ENCODE measurements at places on chromosomes 3 and 15.

- no peaks in the 10 kb centered on the region for H3K36me3 ChIP-seq
- no peak overlapping the region for H3K27ac ChIP-seq
- no peak for DNase-seq
- H3K4me3 ChIP-seq: no peak overlapping the region
- no peaks in the 10 kb centered on the region for H3K4me1 ChIP-seq
These were observed 53.4 kb downstream of the FILIP1L start for GRCh38 chr3:100060685-100061484.

DNA sequence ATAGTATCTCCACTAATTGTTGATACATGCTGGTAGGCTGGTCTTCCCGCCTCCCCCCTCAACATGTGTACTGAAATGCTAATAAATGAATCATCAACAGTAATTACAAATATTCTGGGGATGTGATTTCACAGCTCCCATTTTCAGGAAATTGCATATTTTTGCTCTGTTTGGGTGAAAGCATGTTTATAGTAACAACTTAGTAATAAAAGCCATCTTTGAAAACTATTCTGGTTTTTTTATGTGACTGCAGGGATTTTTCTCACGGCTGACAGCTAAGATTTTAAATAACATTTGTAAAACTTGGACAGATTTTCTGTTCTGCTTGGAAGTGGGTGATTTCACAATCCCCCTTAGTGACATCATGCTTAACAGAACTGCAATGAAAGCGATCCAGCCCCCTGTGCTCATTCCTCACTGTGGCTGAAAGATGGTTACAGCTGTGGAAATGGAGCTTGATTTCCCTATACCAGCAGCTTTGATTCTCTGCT is 25.6 kb upstream of the FAM174B start:
- peak; percentile 91 for DNase-seq
- H3K27me3 ChIP-seq: no peaks in the 10 kb centered on the region
- H3K4me1 ChIP-seq: no peaks in the 10 kb centered on the region
- H3K4me3 ChIP-seq: no peak overlapping the region
- H3K36me3 ChIP-seq: no peaks in the 10 kb centered on the region

DNA sequence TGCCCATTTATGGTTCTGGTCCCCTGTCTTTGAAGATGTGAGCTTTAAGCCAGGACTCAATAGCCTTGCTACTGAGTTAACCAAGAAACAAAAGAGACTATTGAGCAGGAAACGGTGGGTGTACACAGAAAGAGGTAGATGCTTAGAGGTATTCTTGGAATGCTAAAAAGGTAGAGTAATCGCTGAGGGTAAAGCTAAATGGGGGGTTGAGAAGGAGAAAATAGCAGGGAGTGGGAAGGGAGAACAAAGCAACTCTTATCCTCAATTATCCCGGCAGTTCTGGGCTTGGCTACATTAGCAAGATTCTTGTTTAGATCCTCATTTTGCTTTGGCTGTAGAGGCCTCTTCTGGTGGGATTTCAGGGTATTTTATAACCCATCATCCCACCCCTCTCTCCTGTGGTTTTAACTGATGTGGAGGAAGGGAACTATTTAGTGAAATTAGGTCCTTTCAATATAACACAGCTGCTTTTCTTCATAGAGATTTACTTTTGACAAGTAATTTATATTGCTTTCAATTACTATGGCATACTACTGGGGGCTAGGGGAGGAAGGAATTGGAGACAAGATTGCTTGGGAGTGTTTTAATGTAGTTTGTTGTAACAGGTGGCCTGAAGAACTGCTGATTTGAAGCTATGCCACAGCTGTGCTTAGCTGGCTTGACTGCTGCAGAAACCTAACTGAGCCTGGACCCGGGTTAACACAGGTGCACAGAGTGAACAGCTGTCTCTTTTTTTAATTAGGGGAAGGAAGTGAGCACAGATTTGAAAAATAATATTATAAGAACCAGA is 234.3 kb upstream of the CCDC54 start:
- no peaks in the 10 kb centered on the region for H3K27me3 ChIP-seq
- no peaks in the 10 kb centered on the region for H3K36me3 ChIP-seq
- no peak overlapping the region for H3K4me3 ChIP-seq
- no peak overlapping the region for H3K27ac ChIP-seq

- no peaks in the 10 kb centered on the region for H3K27me3 ChIP-seq
- no peak overlapping the region for H3K27ac ChIP-seq
- H3K4me3 ChIP-seq: no peak overlapping the region
- no peaks in the 10 kb centered on the region for H3K4me1 ChIP-seq
These were observed 114.8 kb downstream of the WDR72 start for GRCh38 chr15:53644660-53645059.

- no peak overlapping the region for H3K27ac ChIP-seq
- H3K36me3 ChIP-seq: no peaks in the 10 kb centered on the region
- H3K4me3 ChIP-seq: no peak overlapping the region
- H3K27me3 ChIP-seq: peaks cover 13% of the 10 kb centered on the region
- no peak for DNase-seq
These were observed 55.8 kb downstream of the DAPK2 start for GRCh38 chr15:63990454-63990853.

DNA sequence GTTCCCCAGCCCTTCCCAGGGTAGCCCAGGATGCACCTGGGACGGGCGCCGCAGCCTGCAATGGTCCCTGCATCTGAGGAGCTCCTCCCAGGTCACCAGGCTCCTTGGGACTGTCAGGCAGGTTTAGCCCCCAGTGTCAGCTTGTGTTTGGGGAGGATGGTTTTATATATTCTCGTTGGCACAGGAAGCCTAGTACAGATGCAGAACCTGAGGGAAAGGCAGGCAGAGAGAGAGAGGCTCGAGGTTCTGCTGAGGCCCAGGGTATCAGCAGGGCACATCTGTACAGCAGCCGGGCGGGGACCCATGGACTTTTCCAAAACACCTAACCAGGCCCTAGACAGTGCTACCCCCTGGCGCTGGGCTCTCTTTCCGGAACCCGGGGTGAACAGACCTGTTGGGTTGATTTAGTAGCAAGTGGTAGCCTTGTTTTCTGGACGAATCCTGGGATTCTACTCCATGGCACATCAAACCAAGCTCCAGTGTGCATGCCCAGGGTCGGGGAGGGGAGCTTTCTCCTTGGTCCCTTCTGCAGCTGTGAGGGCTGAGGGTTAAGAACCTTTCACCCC is 8.6 kb downstream of the PAK6 start:
- peaks cover 17% of the 10 kb centered on the region for H3K4me1 ChIP-seq
- H3K27ac ChIP-seq: no peak overlapping the region
- H3K27me3 ChIP-seq: no peaks in the 10 kb centered on the region
- DNase-seq: no peak
- H3K36me3 ChIP-seq: no peaks in the 10 kb centered on the region

- H3K27me3 ChIP-seq: no peaks in the 10 kb centered on the region
- no peaks in the 10 kb centered on the region for H3K36me3 ChIP-seq
- H3K4me3 ChIP-seq: peak overlapping the region; percentile 16
- no peak for DNase-seq
These were observed 40.7 kb downstream of the RAB6B start for GRCh38 chr3:133855002-133855370.

DNA sequence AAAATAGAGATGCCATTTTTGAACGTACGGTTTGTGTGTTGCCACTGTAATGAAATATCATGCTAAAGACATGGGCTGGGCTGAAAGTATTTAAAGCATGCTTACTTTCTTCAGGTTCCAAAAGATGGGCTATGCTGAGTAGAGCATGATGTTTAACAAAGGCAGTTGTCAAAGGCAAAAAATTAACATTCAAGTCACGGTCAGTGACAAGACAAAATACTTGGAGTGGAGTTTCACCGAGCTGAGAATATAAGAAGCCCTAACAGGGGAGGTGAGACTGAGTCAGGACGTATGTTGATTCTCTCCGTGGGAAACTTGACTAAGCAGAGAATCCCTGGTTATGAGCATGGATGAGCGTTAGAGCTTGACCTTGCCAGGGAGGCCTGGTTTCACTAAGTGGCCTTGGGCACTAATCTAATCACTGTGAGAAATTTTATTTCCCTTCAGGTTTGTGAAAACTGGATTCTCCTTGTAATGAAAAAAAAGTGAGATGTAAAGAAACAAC is 218.2 kb upstream of the ADAMTS9 start:
- no peaks in the 10 kb centered on the region for H3K36me3 ChIP-seq
- no peak for DNase-seq
- no peak overlapping the region for H3K27ac ChIP-seq

- H3K36me3 ChIP-seq: peaks cover 5% of the 10 kb centered on the region
- H3K27ac ChIP-seq: peak overlapping the region; percentile 18
- H3K4me1 ChIP-seq: peaks cover 4% of the 10 kb centered on the region
These were observed 6.6 kb downstream of the TIPARP start for GRCh38 chr3:156681002-156681401.

DNA sequence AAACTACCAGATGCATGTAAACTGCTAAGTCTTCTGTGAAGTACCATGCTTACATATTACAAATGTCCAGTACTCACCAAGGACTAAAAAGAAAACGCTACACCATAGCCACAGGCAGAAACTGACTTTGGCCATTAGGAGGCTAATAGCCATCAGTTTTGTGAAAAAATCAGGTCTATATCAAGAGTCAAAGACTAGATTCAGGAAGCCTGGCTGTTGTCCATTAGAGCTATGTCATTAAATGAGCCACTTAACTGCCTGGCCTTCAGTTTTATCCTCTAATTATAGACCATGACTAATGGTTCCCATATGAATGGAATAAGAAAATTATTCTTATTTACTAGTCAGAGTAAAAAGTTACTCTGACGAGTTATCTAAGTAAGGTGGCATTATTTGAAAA is 144.1 kb downstream of the VPS13C start:
- H3K36me3 ChIP-seq: peaks cover 76% of the 10 kb centered on the region
- no peak overlapping the region for H3K4me3 ChIP-seq

GRCh38 chr3:138081371-138082084 is 33.9 kb downstream of the DZIP1L start:
- H3K4me1 ChIP-seq: peaks cover 41% of the 10 kb centered on the region
- peak; percentile 60 for DNase-seq
- no peak overlapping the region for H3K4me3 ChIP-seq
- H3K27me3 ChIP-seq: no peaks in the 10 kb centered on the region

DNA sequence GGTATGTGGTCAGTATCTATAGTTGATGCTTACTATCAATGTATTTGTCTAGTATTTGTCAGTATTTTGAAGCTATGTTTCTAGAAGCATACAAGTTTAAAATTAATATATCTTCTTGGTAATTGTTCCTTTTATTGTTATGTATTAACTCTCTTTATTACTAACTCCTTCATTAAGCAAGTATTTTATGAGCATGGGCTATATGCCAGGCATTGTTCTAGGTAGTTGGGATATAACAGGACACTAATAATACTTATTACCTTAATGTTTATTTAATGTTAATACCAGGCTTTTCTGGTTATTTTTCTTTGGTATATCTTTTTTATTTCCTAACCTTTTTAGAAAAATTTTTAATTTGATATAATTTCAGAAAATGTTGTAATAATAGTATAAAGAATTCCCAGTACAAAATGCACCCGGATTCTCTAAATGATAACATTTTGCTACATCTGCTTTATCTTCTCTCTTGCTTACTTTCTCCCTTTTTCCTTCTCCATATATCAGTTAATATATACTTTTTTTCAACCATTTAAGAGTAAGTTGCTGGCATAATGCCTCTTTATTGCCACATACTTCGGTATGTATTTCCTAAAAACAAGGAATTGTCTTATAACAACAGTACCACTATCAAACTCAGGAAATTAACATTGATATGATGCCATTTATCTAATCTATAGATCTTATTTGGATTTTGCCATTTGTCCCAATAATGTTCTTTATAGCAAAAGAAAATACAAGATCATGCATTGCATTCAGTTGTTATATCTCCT is 30.9 kb downstream of the LRRC49 start:
- H3K27ac ChIP-seq: no peak overlapping the region
- no peaks in the 10 kb centered on the region for H3K4me1 ChIP-seq
- DNase-seq: no peak
- H3K27me3 ChIP-seq: no peaks in the 10 kb centered on the region
- H3K4me3 ChIP-seq: no peak overlapping the region
- no peaks in the 10 kb centered on the region for H3K36me3 ChIP-seq

DNA sequence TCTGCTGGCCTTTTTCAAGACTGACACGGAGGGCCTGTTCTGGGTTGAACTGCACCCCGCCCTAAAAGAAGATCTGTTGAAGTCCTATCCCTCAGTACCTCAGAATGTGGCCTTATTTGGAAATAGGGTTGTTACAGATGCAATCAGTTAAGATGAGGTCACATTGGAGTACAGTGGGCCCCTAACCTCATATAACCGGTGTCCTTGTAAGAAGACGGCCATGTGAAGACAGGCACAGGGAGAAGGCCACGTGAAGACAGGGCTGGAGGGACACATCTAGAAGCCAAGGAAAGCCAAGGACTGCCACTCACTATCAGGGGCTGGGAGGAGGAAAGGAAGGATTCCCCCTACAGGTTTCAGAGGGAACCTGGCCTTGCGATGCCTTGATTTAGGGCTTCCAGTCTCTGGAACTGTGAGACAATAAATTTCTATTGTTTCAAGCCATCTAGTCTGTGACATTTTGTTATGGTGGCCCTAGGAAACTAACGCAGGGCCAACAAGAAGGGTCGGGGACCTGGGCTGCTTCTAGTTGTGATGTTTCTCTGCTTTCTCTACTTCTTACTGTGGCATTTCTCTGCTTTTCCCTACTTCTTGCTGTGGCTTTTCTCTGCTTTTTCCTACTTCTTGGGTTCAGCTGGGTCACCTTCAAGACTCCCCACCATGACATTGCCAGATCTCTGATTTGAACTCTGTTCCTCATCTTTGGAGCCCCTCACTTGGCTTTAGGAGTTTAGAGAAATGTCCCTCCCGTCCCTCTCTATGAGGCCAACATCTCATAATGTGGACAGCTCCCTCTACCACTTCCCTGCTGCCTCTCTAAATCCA is 4.8 kb upstream of the CCDC174 start:
- peaks cover 2% of the 10 kb centered on the region for H3K4me1 ChIP-seq
- no peaks in the 10 kb centered on the region for H3K36me3 ChIP-seq
- no peak for DNase-seq
- H3K4me3 ChIP-seq: no peak overlapping the region

- no peaks in the 10 kb centered on the region for H3K27me3 ChIP-seq
- peaks cover 6% of the 10 kb centered on the region for H3K4me1 ChIP-seq
These were observed 2.9 kb downstream of the MCTP2 start for GRCh38 chr15:94234300-94234699.

DNA sequence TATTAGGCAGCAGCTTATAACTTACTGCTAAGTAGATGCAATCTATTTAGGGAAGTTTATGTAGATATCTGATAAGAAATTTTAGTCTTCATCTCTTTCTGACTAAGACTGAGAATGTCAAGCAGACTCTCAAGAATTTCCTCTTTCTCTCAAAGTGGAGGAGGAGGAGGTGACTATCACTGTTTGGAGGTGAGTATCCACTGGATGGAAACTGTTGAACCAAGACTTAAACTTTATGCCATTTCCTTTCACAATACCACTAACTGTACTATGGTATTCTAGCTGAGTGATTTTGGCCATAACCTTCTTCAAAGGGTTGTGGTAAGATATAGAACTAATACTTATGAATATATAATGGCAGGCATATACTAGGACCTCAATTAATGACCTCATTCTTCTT is 64.6 kb downstream of the TPRG1 start:
- H3K27ac ChIP-seq: no peak overlapping the region
- H3K36me3 ChIP-seq: no peaks in the 10 kb centered on the region

- H3K36me3 ChIP-seq: no peaks in the 10 kb centered on the region
- no peak for DNase-seq
- no peaks in the 10 kb centered on the region for H3K27me3 ChIP-seq
- no peak overlapping the region for H3K4me3 ChIP-seq
- no peaks in the 10 kb centered on the region for H3K4me1 ChIP-seq
These were observed 125.6 kb upstream of the CRBN start for GRCh38 chr3:3305084-3305483.

- H3K36me3 ChIP-seq: no peaks in the 10 kb centered on the region
- H3K27me3 ChIP-seq: no peaks in the 10 kb centered on the region
- no peak overlapping the region for H3K27ac ChIP-seq
These were observed 420.0 kb downstream of the GABRB3 start for GRCh38 chr15:26352909-26353308.

- DNase-seq: no peak
- H3K4me3 ChIP-seq: no peak overlapping the region
- H3K27ac ChIP-seq: no peak overlapping the region
- H3K36me3 ChIP-seq: peaks cover 13% of the 10 kb centered on the region
- H3K4me1 ChIP-seq: peaks cover 4% of the 10 kb centered on the region
These were observed 49.2 kb downstream of the TM4SF4 start for GRCh38 chr3:149523512-149524299.

All from mesenchymal stem cell (in vitro differentiated cells and primary cell).